ENCODE measurements at places on chromosomes 2 and 18.

DNA sequence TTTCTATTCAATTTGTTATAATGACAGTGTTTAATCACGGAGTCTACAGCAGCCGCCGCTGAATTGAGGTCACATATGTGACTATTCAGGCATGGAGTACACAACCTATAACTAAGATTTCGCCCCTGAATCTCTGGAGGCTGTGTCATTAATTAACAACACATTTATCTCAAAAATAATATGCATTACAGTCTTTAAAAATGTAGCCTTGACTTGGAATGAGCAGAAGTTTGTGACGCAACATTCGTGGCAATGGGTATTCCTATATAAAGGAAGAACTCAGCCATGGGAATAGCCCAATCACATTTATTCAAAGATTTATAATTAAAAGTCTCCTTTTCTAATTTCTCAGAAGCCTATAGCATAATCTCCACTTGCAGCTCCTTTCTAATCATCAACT, 60.6 kb upstream of the LYPD1 start:
- DNase-seq: no peak

GRCh38 chr2:68516051-68516955, 48.9 kb downstream of the APLF start:
- DNase-seq: no peak

DNA sequence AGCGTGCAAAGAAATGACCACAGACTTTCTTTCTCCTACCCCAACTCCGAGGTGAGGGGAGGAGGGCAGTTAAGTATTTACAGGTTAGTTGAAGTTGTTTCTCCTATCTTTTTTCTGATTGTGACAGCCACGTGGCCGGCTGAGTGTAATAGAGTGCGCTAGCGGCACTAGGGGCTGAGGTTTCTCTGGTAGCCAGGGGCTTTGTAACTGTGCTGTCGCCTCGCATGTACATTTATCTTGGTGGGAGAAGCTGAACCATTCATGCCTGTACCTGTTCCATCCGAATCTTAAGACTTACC, 214.1 kb upstream of the STON1 start:
- DNase-seq: no peak

GRCh38 chr2:49577041-49577440, 422.7 kb upstream of the FSHR start:
- DNase-seq: no peak

- no peak for DNase-seq
Observed at GRCh38 chr2:226020176-226020575, 620.7 kb downstream of the NYAP2 start.

DNA sequence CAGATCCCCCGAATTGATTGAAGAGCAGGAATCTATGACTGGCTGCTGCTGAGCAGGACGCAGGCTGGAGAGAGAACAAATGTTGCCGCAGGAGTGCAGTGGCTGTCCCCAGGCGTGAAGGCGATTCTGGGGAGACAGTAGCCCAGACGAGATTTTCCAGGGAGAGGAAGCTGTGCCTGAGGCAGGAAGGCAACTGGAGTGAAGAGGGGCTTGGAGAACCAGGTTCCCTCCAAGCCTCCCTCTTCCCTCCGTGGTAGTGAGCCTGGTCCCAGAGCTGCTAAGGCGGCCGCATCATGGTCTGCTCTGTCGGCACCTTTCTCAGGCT, 1.3 kb upstream of the NPPC start:
- no peak for DNase-seq

DNA sequence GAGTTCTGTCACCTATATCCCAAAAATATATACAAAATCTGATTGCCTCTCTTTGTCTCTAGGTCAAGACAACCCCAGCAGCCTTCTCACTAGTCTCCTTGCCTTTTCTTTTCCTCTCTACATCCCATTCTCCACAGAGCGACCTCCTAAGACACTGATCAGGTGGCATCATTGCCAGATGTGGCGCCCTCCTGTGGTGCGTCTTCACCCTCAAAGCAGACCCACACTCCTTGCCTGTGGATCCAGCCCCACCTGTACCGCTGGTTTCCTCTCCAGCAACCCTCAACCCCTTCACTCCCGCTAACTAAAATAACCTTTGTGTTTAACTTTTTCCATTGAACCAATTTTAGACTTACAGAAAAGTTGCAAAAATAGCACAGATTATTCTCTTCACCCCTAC, 273.3 kb downstream of the GLI2 start:
- no peak for DNase-seq

DNA sequence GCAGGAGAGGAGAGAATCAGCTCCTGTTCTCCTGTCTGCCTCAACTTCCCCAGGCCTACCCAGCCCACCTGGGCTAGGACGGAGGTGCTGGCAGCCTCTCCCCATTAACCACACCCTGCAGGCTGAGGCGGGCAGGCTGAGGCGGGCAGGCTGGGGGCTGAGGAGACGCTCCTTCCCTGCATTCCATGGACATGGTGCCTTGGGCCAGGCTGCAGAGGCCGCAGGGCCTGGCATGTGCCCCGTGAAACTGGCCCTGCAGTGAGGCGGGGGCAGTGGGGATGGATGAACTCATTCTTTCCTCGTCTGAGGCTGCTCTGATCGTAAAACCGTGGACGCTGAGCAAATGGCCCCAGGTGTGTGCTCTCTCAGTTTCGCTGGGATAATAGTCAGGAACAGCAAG, 84.7 kb upstream of the LAPTM4A start:
- DNase-seq: no peak

- DNase-seq: no peak
Observed at GRCh38 chr18:9947248-9947647, 33.4 kb downstream of the VAPA start.

DNA sequence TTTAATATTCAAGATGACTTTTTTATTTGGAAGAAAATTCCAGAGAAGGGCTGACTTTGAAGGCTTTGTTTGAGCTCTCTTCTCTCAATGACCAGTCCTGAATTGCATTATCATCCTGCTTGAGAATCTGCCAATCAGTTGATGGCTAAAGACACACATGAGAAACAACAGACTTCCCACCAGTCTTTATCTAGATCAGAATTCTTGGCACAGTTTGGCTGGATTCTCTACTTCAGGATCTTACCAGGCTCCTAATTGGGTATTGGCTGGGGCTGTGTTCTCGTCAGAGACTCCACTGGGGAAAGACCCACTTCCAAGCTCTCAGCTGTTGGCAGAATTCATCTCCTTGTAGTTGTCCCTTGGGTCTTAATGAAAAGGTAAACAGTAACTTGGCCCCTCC, 86.0 kb downstream of the WDSUB1 start:
- no peak for DNase-seq

- DNase-seq: no peak
Observed at GRCh38 chr2:20488201-20488641, 41.3 kb downstream of the RHOB start.

Data from NCI-H446 treated with DMSO at 0.1 percent for 48 hours (cell line).